ENCODE measurements at places on chromosomes 12 and 14. TPM values are rescaled to one million over a fixed set of nuclear protein-coding genes. Genes with fewer than 3 reads are reported as not detected.

GRCh38 chr14:23529016-23529415 is 22.5 kb downstream of the ZFHX2 start:
- DNase-seq = no peak
- H3K4me3 ChIP-seq = no peak overlapping the region
- no peaks in the 10 kb centered on the region for H3K36me3 ChIP-seq
- H3K4me1 ChIP-seq = peaks cover 9% of the 10 kb centered on the region
- no peaks in the 10 kb centered on the region for H3K27me3 ChIP-seq

DNA sequence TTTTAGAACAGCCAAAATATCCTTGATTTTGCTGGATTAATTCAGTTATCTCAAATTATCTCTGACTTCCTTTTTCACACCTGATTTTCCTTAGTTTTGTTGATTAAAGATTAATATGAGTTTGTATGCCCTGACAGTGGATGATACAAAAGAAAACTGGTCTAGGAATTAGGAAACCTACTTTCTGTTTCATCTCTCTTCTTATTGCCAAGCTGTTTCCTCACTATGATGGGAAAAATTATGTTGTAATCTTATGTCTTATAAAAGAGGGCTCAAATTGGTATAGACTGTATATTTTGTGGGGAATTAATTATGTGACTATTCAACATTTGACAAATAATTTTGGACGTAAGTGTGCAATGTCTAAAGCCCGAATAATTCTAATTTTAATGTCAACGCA is 271.6 kb downstream of the FBXL14 start:
- H3K27ac ChIP-seq = no peak overlapping the region
- no peak overlapping the region for H3K4me3 ChIP-seq
- peaks cover 9% of the 10 kb centered on the region for H3K4me1 ChIP-seq
- no peak for DNase-seq
- no peaks in the 10 kb centered on the region for H3K36me3 ChIP-seq

GRCh38 chr12:130706885-130707570 is 9.1 kb downstream of the RIMBP2 start:
- no peak overlapping the region for H3K27ac ChIP-seq
- no peaks in the 10 kb centered on the region for H3K4me1 ChIP-seq
- no peaks in the 10 kb centered on the region for H3K27me3 ChIP-seq
- H3K4me3 ChIP-seq = no peak overlapping the region
- no peaks in the 10 kb centered on the region for H3K36me3 ChIP-seq

GRCh38 chr14:67131691-67132090 is 57.5 kb upstream of the GARIN2 start:
- H3K27me3 ChIP-seq = no peaks in the 10 kb centered on the region
- peaks cover 8% of the 10 kb centered on the region for H3K4me1 ChIP-seq
- H3K36me3 ChIP-seq = peaks cover 8% of the 10 kb centered on the region
- no peak for DNase-seq

Gene ASIC1
- 19.7 TPM for total RNA-seq

GRCh38 chr14:67524634-67524963 is 8.5 kb upstream of the PLEKHH1 start:
- peaks cover 59% of the 10 kb centered on the region for H3K27me3 ChIP-seq
- no peak overlapping the region for H3K4me3 ChIP-seq
- no peak overlapping the region for H3K27ac ChIP-seq
- no peak for DNase-seq
- H3K36me3 ChIP-seq = no peaks in the 10 kb centered on the region
- no peaks in the 10 kb centered on the region for H3K4me1 ChIP-seq

DNA sequence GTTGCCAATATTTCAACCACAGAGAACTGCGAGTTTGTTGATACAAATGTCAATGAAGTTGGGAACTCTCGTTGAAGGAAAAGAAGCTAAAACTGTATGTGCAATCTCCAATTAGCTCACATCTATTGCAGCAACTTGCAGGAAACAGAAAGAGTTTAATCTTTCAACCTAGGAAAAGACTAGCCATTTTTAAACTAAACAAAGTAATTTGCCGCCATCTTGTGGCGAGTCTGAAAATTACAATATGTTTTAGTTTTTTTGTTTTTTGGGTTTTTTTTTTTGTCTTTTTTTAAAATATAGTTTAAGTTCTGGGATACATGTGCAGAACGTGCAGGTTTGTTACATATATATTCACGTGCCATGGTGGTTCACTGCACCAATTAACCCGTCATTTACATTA is 131.2 kb upstream of the FOXG1 start:
- H3K27ac ChIP-seq = no peak overlapping the region
- no peaks in the 10 kb centered on the region for H3K27me3 ChIP-seq
- H3K4me1 ChIP-seq = no peaks in the 10 kb centered on the region
- H3K36me3 ChIP-seq = no peaks in the 10 kb centered on the region
- no peak overlapping the region for H3K4me3 ChIP-seq

DNA sequence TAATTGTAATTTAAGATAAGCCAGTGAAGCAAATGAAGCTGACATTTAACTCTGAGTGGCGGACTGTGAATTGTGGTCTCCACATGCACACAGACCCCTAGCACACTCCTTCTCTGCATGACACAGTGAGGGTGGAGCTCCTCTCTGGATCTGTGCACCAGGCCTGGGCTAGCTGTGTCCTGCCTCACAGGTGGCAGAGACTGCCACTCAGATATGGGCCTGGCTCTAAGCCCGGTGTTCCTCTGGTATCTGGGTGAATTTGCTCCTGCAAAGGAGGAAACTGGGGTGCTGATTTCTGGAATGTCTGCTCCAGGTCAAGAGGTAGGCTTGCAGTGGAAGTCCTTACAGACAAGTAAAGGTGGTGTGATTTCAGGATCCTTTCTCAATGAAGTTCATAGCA is 282.4 kb downstream of the FOXN3 start:
- H3K36me3 ChIP-seq = no peaks in the 10 kb centered on the region
- no peaks in the 10 kb centered on the region for H3K4me1 ChIP-seq
- peaks cover 9% of the 10 kb centered on the region for H3K27me3 ChIP-seq
- no peak overlapping the region for H3K4me3 ChIP-seq

DNA sequence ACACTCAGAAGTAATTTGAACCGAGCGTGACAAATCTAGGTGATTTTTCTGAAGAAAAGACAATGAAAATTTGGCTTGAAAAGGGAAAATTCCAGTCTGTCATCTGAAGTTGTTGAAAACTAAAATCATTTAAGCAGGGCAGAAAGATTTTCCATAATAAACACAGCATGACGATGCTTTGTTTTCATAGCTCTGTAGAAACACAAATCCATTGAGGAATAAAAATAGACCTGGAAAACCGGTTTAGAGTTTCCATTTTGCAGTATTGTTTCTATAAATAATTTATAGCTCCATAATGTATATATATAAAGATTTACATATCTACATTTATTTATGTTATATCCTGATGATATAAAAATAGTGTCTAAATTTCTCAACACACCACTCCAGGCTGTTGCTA is 1918.5 kb upstream of the FLRT2 start:
- no peak for DNase-seq
- H3K36me3 ChIP-seq = no peaks in the 10 kb centered on the region
- H3K27me3 ChIP-seq = no peaks in the 10 kb centered on the region
- H3K4me3 ChIP-seq = no peak overlapping the region
- H3K27ac ChIP-seq = no peak overlapping the region
- H3K4me1 ChIP-seq = no peaks in the 10 kb centered on the region

DNA sequence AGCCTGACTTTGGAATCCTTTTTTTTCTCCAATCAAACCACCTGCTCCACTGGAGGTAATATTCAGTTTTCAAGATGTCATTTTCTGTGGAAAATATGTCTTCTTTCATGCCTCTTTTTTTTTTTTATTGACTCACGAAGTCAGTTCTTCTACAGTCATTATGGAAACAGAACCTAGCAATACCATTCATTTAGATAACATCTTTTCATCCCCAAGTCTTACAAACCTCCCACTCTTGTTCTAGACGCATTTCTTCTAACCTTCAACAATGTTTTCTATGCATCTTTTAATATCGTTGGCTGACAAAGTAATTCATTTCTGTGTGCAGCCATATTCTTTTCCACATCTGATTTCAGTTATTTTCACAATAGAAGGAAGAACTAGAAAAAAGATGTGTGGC is 474.3 kb upstream of the CCDC196 start:
- H3K4me3 ChIP-seq = no peak overlapping the region
- no peaks in the 10 kb centered on the region for H3K36me3 ChIP-seq
- H3K4me1 ChIP-seq = peaks cover 7% of the 10 kb centered on the region
- no peak for DNase-seq
- H3K27me3 ChIP-seq = peaks cover 14% of the 10 kb centered on the region

GRCh38 chr12:109151457-109151856 is 35.1 kb downstream of the ACACB start:
- H3K4me1 ChIP-seq = peaks cover 17% of the 10 kb centered on the region
- no peaks in the 10 kb centered on the region for H3K36me3 ChIP-seq
- no peak overlapping the region for H3K27ac ChIP-seq
- no peak for DNase-seq

DNA sequence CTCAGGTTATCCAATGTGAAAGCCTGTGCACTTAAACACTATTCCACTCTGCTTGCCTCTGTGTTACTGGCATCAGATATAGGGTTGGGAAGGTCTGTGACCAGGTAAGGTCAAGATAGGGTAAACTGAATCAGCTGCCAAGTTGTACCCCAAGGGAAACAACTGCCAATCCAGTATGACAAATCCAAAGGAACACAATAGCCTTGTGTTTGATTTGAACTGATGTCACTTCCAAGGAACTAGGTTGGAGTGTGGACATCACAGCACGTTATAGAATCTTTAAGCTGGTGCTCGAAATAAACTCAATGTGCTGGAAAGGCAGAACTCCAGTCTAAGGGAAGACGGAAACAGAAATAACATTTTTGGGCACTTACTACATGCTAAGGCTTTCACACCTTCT is 223.4 kb upstream of the BTG1 start:
- no peaks in the 10 kb centered on the region for H3K27me3 ChIP-seq
- peaks cover 9% of the 10 kb centered on the region for H3K4me1 ChIP-seq
- no peak overlapping the region for H3K27ac ChIP-seq
- peak; percentile 36 for DNase-seq

- H3K4me1 ChIP-seq = no peaks in the 10 kb centered on the region
- no peak overlapping the region for H3K4me3 ChIP-seq
- peaks cover 5% of the 10 kb centered on the region for H3K36me3 ChIP-seq
- no peaks in the 10 kb centered on the region for H3K27me3 ChIP-seq
- no peak overlapping the region for H3K27ac ChIP-seq
These were observed 12.1 kb downstream of the ACADS start for GRCh38 chr12:120737557-120738251.

Gene TAS2R42
- total RNA-seq = not detected

GRCh38 chr14:21860172-21860571 is 186.6 kb upstream of the OR4E1 start:
- peak overlapping the region; percentile 17 for H3K27ac ChIP-seq
- H3K27me3 ChIP-seq = peaks cover 20% of the 10 kb centered on the region
- peaks cover 7% of the 10 kb centered on the region for H3K36me3 ChIP-seq
- H3K4me3 ChIP-seq = peak overlapping the region; percentile 43

- H3K36me3 ChIP-seq = peaks cover 30% of the 10 kb centered on the region
- DNase-seq = no peak
- H3K4me1 ChIP-seq = peaks cover 6% of the 10 kb centered on the region
- no peak overlapping the region for H3K27ac ChIP-seq
- no peaks in the 10 kb centered on the region for H3K27me3 ChIP-seq
These were observed 60.0 kb downstream of the DCAF5 start for GRCh38 chr14:69092840-69093422.

Gene LRRC10
- total RNA-seq = not detected

DNA sequence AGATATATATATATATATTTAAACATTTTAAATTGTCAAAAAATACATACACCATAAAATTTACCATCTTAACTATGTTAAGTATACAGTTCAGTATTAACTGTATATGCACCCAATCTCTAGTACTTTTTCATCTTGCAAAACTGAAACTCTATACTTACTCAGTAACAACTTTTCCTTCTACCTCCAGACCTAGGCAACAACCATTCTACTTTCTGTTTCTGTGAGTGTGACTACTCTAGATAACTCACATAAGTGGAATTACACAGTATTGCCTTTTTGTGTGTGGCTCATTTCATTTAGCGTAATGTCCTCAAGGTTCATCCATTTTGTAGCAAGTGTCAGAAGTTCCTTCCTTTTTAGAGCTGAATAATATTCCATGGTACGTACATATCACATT is 8.2 kb downstream of the FAM234B start:
- no peak for DNase-seq
- H3K4me3 ChIP-seq = no peak overlapping the region
- H3K4me1 ChIP-seq = peaks cover 4% of the 10 kb centered on the region
- no peaks in the 10 kb centered on the region for H3K27me3 ChIP-seq
- peaks cover 6% of the 10 kb centered on the region for H3K36me3 ChIP-seq

Gene NKX2-1
- not detected for total RNA-seq

Gene RNASE4
- 0.26 TPM for total RNA-seq

Gene CBLN3
- total RNA-seq = 4.5 TPM

Gene DIO2
- total RNA-seq = not detected

DNA sequence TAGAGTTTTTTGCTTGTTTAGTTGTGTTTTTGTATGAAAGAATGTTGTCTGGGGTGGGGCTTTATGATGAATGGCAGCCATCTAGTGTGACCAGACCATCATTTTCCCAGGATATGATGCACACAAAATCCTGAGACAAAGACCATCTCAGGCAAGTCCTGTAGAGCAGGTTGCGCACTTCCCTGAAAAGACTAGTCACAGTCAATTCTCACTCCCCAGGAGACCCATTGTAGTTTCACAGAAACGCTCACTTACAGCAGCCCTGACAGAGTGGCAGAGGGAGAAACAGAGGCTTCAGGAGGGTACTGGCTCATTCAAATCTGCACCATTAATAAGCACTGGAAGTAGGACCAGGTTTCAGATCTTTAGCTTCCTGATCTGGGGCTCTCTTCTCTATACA is 183.2 kb downstream of the TMEM117 start:
- no peaks in the 10 kb centered on the region for H3K36me3 ChIP-seq
- H3K27me3 ChIP-seq = peaks cover 3% of the 10 kb centered on the region

Gene L2HGDH
- total RNA-seq = 18.0 TPM

GRCh38 chr14:64637735-64638473 is 66.3 kb upstream of the PLEKHG3 start:
- H3K27me3 ChIP-seq = peaks cover 22% of the 10 kb centered on the region
- no peaks in the 10 kb centered on the region for H3K36me3 ChIP-seq
- H3K4me1 ChIP-seq = peaks cover 4% of the 10 kb centered on the region
- no peak overlapping the region for H3K4me3 ChIP-seq
- H3K27ac ChIP-seq = no peak overlapping the region
- no peak for DNase-seq

Gene APOF
- total RNA-seq = not detected
